ENCODE measurements at places on chromosomes 3 and 15. TPM values are rescaled to one million over a fixed set of nuclear protein-coding genes. Genes with fewer than 3 reads are reported as not detected.

The CCK gene
- 0.13 TPM for total RNA-seq

The PLA2G4E gene
- total RNA-seq: not detected

The ZBTB20 gene
- total RNA-seq: 23.3 TPM

The PPP2R3A gene
- total RNA-seq: 9.6 TPM

The ZNF197 gene
- 14.9 TPM for total RNA-seq

The MUC20 gene
- 0.20 TPM for total RNA-seq

The TRPM1 gene
- total RNA-seq: not detected

The SLC51A gene
- total RNA-seq: not detected

The GOLGA6L4 gene
- total RNA-seq: 1.1 TPM

The AQP9 gene
- total RNA-seq: not detected

The BTBD1 gene
- 113 TPM for total RNA-seq

Measured in smooth muscle cell of the pulmonary artery (primary cell).